DMS79 (cell line): ENCODE measurements at places on chromosomes 12 and 14.

DNA sequence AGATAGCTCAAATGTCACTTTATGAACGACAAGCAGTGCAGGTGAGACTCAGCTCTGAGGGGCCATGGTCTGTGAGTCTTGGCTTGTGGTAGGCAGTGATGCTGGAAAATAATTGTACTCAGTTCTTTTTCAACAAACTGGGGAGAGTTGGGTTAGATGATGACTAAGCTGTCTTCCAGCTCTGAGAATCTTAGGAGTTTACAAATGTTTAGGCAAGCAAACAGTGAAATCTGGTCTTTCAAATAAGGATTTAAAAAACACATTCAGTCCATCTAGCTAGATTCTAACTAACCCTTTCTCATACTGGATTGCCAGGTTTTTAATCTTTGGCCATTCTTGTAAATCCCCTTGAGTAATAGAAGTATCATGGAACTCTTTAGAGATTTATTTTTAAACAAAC is 3.4 kb downstream of the PHC1 start:
- DNase-seq = no peak

GRCh38 chr14:99387880-99388279 is 92.8 kb downstream of the SETD3 start:
- no peak for DNase-seq

DNA sequence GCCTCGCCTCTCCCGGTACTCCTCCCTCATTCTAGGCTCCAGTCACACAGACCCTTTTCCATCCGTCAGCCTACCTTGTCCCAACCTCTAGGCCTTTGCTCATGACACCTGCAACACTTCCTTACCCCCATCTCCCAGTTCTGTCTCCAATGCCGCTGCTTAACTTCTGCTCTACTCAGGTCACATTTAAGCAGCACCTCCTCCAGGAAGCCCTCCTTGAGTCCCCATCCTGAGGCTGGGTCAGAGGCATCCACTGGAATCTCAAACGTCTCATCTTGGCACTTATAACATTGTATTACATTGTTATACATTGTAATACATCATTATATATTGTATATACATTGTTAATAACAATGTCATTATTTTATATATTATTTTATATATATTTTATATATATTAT is 32.8 kb downstream of the RASAL1 start:
- no peak for DNase-seq

DNA sequence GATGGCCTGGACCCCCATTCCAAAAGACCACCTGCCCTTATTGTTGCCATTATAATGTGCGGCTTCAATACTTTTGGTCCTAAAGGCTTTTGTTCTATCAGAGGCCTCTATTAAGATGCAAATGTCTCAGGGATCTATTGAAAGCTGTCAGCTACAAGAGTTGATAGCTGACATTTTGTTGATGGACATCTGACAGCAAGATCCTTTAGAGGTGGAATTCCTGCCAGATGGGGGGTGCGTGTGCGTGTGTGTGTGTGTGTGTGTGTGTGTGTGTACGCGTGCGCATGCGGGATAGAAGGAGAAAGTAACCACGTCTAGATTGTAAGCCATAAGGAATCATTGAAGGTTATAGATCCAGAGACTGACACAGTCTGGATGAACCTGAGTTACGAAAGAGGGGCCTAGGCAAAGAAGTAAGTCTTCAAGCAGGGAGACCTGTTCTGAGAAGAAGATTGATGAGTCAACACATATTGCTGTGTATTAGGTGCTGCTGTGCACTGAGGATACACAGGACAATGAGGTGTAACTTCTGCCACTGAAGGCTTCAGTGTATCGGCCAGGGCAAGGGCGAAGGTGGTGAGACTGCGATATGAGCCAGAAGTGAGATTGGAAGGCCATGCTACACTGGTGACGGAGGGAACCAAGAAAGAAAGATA is 89.2 kb downstream of the PRMT8 start:
- no peak for DNase-seq

GRCh38 chr14:81312289-81312876 is 87.7 kb downstream of the STON2 start:
- DNase-seq = no peak

GRCh38 chr12:90757957-90758356 is 197.0 kb downstream of the CCER1 start:
- DNase-seq = no peak
